Stimulated activated CD8-positive, alpha-beta memory T cell treated with anti-CD3 and anti-CD28 coated beads, Interleukin-7, amount 100 ng/mL, for 1 hour (primary cell): ENCODE measurements at places on chromosomes 5 and 9.

DNA sequence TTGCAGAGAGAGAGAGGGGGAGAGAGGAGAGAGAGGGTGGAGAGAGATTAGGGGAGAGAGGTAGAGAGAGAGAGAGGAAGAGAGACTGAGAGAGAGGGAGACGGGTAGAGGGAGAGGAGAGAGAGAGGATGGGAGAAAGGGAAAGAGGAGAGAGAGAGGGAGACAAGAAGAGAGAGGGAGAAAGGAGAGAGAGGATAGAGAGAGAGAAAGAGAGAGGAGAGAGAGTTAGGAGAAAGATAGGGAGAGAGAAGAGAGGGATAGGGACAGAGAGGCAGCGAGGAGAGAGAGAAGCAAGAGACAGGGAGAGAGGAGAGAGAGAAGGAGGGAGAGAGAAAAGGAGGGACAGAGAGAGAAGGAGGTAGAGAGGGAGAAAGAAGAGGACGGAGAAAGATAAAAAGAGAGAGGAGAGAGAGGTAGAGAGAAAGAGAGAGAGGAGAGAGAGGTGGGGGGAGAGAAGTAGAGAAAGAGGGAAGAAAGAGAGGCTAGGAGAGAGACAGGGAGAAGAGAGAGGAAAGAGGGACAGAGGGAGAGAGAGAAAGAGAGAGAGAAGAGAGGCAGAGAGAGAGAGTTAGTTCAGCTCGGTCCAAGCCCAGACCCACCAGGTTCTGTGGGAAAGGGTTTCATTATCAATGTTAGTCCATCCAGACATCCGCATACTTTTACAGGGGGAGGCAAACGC, 399.3 kb downstream of the ZSWIM6 start:
- no peak for DNase-seq

DNA sequence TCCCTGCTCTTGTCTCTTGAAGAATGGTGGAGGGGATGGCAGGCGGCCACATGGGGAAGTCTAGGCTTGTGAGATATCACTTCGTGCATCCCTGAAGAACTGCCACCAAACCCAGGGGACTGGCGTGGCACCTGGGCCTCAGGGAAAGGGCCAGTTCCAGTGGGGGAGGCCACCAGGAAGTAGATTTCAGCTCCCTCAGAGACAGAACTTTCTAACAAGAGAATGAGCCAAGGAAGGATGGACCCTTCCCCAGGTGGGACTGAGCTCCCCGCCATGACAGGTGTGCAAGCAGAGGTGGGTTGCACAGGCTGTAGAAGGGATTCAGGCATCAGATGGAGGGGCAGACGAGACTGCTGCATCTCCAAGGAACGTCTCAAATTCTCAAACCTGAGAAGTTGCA, 193.9 kb downstream of the GABBR2 start:
- DNase-seq: no peak

DNA sequence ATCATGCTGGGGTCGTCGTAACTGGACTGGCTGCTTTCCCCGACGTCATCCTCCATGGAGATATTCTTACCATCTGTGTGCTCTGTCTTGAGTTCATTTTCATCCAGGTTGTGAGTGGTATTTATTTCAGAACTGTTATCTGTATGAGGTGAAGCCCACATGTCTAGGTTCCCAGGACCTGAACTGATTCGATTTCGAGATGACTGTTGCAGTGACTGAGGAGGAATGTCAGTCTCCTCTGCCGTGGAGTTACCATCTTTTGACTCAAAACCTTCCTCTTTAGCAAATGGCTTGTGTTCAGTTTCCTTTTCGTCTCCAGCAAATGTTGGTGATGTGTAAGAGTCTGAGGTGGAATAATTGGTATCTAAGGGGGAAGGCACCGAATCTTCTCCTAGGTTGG, 55.2 kb upstream of the PCA3 start:
- DNase-seq: no peak

DNA sequence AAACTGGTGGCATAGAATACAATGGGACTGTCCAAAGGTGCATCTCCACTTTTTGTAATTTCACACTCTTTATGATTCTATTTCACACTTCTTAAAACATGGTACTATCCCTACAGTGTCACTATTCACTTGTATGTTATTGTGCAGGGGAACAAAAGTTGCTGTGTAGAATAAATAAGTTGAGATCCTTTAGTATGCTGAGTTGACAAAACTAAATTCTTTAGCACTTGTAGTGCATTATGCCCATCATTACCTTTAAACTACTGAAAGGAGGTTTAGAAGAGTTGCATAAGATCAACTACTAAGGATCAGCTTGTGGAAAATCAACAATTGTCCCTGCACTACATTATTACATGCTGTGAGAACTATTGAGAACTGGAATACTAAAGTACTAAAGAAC, 1380.9 kb downstream of the PTPRD start:
- DNase-seq: no peak

- no peak for DNase-seq
Measured at GRCh38 chr5:58153255-58153654, 306.6 kb downstream of the PLK2 start.

DNA sequence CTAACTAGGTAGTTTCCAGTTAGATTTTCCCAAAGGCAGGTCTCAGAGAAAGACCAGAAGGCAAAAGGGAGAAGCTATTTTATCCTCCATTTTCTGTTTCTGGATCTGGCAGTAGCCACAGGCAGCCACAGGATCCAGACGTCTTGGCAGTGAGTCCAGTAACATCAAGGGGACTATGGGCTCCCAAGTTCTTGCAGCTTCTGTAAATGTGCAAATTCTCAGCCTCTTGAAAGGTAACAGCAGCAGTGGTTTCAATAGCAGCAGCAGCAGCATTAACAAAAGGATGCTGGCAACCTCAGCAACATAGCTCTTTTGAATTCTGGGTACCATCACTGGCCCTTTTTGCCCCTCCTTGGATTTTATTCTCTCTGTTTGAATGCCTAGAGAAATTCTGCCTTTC, 27.1 kb upstream of the IL33 start:
- DNase-seq: no peak

- no peak for DNase-seq
Measured at GRCh38 chr5:120507800-120508463, 43.8 kb downstream of the PRR16 start.

DNA sequence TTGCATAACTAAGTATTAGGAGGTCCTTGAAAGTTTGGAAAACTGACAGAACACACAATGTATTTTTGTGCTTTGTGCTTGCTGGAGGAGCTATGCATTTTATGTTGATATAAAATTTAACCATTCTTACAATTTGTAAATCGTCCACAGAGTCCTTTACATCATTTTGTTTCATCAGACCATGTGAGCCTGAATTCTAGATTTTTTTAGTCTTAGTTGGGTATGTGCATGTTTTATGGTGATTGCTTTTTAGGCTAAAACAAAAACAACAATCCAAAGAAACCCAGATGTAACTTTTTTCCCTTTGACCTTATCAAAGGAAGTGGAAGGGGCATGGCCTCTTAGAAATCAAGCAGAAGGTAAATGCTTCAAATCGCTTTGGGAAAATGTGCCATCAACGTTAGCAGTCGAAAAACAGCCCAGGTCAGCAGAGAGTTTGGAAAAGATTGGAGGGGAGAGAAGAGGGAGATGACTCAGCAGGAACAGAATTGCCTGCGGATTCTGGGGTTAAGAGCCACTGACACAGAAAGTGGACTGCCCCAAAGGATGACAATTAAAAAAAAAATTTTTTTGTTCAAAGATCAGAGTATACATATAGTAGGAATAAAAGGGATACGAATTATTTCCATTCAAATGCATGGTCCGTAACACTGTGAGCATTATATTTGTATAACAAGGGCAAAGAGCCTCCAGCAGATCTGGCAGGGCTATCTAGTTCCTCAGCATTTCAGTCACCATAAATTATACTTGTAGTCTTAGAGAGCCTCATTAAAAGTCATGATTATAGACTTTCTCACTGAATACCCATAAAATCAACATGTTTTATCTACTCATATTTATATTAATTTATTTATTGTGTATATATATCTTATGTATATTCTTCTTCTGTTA, 253.5 kb upstream of the HAPLN1 start:
- no peak for DNase-seq

DNA sequence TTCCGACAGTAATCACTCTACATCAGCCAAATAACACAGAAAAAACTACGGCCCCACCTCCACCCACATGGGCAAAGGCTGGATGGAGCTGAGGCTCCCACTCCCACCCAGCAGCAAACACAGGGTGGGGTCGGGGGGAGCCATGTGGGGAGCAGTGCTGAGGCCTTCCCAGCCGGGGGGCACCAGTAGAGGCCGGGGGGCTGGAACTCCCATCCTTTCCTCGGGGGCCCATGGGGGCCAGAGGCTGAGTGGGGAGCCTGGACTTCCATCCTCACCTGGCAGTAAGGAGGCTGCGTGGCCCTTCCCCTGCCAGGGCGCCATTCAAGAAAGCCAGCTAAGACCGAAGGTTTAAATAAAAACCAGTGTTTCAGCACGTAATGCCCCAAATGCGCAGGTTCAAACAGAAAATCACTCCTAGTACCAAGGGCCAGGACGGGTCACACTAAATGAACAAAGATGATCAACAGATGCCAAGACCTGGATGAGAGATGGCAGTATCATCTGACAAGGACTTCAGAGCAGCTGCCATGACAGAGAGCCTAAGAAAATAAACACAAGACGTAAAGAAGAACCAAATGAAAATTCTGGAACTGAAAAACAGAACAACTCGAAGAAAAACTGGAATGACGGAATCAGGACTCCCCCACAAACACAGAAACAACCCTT, 9.4 kb downstream of the CCDC127 start:
- no peak for DNase-seq

DNA sequence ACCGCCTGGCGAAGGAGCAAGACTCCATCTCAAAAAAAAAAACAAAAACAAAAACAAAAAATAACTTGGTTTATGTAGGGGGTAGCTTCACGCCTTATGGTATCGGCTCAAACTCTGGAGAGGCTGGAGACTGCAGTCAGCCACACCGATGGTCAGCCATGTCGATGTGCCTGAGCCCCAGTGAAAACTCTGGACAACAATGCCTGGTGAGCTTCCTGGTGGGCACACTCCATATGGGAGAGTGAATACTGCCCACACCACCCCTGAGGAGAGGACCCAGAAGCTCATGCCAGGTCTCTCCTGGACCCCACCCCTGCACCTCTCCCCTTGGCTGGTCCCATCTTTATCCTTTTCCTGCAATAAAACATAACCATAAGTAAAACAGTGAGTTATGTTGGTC, 19.6 kb downstream of the IPPK start:
- no peak for DNase-seq

DNA sequence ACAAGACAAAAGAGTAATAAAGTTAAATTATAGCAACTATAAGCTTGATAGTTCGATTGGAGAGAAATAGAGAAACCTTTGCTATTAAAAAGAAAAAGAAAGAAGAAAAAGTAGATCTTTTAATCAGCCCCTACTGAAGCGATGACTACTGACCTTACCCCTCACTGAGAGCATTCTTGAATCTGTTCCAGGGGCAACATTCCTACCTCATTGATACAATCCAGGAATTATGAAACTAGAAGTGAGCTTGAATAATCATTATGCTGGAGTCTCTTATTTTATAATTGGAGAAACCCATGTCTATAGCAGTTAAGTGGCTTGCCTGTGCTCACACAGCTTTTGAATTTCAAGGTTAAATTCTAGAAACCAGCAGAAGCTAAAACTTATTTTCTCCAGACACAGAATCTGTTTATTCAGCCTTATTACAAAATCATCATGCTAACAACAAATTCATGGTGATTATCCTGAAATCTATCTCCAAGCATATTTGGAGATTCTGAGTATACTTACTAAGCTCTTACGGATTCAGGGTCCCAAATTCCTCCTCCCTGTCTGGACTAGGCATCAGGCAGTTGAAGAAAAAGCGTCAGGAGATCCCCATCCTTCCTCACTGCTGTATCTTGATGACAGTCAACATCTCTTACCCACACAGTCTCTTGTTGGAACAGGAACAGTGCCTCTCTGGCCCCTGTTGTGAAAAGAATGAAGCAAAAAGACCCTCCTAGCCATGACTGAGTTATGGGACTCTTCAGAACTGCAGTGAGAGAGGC, 547.6 kb upstream of the WWC1 start:
- no peak for DNase-seq

- DNase-seq: no peak
Measured at GRCh38 chr9:133787754-133788025, 49.5 kb upstream of the SARDH start.

DNA sequence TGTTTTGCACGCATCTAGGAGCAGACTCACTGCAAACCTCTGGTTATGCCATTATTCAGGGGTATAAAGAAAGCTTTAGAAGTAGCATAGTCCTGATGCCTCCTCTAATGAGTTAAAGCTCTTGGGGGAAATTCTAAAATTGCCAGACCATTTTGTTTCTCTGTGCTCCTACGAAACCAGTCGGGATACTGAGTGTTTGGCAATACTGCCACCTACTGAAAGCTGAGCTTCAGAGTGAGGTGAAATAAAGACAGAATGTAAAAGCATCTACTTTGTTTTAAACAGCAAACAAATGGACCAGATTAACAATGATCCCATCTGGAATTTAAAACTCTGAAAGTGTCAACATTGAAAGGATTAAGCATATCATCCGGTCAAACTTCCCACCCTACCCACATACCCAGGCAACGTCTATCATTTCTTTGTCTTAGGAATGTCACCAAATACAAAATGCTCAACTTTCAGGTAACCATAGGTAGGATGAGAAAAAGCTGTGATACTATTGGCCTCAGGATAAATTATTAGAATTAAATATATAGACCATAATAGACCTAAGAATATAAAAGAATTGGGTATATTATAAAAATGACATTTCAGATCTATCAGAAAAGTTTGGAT, 77.8 kb upstream of the SHISAL2B start:
- no peak for DNase-seq

GRCh38 chr9:91086657-91087461, 274.9 kb downstream of the AUH start:
- DNase-seq: no peak

- DNase-seq: no peak
Measured at GRCh38 chr5:55402199-55402598, 94.4 kb downstream of the MTREX start.

DNA sequence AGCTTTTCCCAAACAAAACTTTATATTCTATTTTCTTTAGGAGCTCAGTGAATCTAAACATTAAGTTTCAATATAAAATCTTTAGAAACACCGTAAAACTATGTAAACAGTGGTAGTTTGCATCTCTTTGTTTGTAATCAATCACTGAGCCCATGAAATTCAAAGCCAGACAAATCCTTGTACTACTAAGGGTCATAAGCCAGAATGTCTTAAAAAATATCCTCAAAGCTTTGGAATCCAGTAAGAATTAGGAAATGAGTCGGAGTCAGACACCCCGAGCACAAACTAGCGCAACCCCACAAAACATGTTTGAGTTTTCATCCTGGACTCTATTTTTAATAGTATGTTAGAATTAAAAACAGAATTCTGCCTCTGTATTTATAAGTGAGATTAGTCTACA, 153.8 kb downstream of the HSPA4 start:
- DNase-seq: no peak

DNA sequence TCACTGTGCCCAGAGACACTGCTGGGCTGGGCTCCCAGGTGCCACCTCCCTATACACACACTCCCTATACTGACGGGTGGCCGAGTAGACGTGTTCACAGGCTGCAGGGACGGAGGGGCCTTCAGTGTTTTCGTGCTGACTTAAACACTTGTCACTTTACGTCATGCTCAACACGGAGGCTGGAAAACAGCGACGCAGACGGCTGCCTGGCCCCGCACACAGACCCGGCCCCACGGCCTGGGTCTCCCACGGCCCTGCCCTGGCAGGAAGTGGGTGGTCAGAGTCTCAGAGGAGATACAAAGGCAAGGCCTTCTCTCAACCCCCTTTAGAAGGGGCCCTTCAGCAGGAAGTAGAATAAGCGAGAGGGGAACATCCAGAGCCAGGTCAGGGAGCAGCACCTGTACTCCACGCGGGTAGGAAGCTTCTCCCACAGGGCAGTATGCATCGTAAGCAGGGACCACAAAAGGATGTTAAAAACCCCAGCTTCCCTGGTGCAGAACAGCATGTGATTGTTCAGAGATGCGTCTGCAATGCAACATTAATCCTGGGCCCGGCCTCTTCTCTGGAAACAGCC, 11.9 kb upstream of the TBC1D9B start:
- DNase-seq: no peak
